ENCODE measurements at places on chromosomes 12 and 14.

DNA sequence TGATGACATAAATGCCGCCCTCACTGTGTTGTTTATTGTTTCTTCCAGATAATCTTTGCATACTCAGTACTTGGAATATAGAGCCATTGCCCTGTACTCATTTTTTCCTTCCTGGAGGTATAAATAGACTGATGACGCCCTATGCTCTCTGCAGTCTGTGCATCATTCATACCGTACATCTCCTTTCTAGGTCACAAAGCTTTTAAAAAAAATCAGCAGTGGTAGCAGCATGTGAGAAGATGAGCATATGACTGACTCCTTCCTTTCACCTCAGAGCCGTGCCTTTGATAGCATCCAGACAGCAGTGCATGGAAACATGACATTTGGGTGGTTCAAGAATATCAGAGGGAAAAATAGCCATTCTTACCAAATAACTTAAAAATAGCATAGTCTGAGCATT is 77.3 kb downstream of the PDE3A start:
- DNase-seq = no peak

DNA sequence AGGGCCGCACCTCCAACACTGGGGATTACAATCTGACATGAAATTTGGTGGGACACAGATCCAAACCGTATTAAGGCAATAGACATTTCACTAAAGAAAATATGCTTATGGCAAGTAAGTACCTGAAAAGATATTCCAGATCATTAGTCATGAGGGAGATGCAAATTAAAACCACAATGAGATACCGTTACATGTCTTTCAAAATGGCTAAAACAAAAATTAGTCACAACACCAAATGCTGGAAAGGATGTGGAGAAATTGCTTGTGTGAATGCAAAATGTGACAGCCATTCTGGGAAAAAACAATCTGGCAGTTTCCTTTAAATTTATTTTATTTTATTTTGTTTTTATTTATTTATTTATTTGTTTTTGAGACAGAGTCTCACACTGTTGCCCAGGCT is 82.3 kb upstream of the PTGDR start:
- DNase-seq = no peak

GRCh38 chr12:49794811-49795653 is 33.2 kb downstream of the NCKAP5L start:
- no peak for DNase-seq

GRCh38 chr12:47707905-47708543 is 2.2 kb upstream of the RPAP3 start:
- DNase-seq = no peak

DNA sequence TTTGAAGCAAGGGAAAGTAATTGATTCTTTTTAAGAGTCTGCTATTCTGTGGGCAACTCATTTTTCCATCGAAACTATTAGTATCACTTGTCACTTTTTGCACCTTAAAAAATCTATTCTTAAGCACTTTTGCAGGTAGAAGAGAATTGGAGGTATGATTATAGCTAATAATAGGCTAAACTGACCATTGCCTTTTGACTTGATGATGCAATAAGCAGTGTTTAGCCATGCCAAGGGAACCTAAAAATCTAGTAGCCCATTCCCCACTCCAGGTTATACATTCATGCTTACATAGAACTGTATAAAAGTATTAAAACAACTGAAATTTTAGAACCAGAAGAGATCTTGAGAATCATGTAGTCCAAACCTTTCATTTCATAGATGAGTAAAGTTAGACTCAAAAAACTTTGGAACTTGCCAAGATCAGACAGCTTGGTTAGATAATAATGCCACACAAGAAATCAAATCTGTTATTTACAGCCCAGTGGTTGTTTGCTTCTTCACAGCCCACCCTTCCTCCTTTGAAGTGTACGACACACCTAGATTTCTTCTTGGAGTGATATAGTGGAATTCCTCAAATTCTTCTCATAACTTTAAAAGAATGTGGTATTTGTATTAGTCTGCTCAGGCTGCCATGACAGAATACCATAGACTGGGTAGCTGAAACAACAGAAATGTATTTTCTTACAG is 21.7 kb upstream of the GARIN2 start:
- peak; percentile 25 for DNase-seq
